T-helper 17 cell (primary cell): ENCODE measurements at places on chromosomes 4 and X.
A peak's percentile ranks its signal among the peaks of the same experiment; 100 is the strongest.

- no peak overlapping the region for H3K4me3 ChIP-seq
- no peaks in the 10 kb centered on the region for H3K27me3 ChIP-seq
- H3K4me1 ChIP-seq: no peaks in the 10 kb centered on the region
- H3K36me3 ChIP-seq: no peaks in the 10 kb centered on the region
- H3K27ac ChIP-seq: no peak overlapping the region
- no peak for DNase-seq
These were observed 302.5 kb downstream of the RAB28 start for GRCh38 chr4:13181681-13182080.

DNA sequence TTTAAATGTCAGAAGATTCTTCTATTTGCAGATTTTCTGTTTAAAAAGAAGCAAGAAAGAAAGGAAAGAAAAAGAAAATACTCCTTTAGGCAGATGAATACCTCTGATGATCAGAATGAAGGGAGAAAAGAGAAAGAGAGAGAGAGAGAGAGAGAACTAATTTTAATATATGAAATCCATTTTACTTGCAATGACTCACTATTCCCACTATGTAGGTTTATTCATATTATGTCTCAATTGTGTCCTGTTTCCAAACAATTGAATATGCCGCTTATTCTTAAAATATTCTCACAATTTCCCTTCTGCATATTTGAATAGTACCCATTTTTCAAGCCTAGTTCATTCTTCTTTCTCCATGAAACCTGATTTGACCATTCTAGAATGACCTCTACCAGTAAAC is 11.7 kb downstream of the MEPE start:
- H3K36me3 ChIP-seq: no peaks in the 10 kb centered on the region
- no peak overlapping the region for H3K4me3 ChIP-seq
- H3K27me3 ChIP-seq: peaks cover 81% of the 10 kb centered on the region
- H3K4me1 ChIP-seq: peaks cover 7% of the 10 kb centered on the region

- H3K27ac ChIP-seq: no peak overlapping the region
- H3K36me3 ChIP-seq: no peaks in the 10 kb centered on the region
- peaks cover 27% of the 10 kb centered on the region for H3K27me3 ChIP-seq
- DNase-seq: no peak
- no peak overlapping the region for H3K4me3 ChIP-seq
- no peaks in the 10 kb centered on the region for H3K4me1 ChIP-seq
These were observed 245.8 kb downstream of the ADAMTS3 start for GRCh38 chr4:72323227-72323626.

DNA sequence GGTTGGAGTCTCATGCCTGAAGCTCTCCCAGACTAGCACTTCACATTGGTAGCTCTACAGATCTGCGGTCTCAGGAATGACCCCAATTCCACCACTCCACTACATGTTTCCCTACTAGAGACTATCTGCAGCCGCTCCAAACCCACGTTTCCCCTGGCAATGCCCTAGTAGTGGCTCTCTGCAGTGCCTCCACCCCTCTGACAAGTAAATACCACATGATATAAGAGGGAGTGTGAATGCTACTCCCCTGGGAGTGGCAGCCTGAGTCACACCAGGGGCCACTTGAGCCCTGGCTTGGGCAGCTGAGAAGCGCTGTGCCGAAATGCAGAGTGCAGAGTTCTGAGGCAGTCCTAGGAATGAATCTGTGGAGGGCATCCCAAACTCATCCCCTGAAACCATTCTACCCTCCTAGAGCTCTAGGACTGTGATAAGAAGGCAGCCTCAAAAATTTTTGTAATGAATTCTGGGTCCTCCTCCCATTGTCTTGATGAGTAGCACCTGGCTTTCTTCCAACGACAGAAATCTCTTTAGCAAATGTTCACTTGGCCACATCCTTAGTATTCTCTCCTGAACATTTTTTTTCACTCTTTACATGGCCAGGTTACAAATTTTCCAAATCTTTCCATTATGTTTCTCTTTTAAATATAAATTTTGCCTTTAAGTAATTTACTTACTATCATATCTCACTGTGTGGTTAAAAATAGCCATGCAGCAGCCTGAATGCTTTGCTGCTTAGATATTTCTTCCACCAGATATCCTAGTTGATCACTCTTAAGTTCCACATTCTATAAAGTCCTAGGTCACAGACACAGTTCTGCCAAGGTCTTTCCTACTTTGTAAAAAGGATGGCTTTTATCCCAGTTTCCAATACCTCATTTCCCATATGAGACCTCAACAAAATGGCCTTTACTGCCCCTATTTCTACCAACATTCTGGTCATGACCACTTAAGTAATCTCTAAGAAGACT is 160.2 kb upstream of the CPEB2 start:
- H3K4me1 ChIP-seq: no peaks in the 10 kb centered on the region
- peak overlapping the region; percentile 12 for H3K27ac ChIP-seq
- no peak for DNase-seq
- no peaks in the 10 kb centered on the region for H3K27me3 ChIP-seq
- no peaks in the 10 kb centered on the region for H3K36me3 ChIP-seq

DNA sequence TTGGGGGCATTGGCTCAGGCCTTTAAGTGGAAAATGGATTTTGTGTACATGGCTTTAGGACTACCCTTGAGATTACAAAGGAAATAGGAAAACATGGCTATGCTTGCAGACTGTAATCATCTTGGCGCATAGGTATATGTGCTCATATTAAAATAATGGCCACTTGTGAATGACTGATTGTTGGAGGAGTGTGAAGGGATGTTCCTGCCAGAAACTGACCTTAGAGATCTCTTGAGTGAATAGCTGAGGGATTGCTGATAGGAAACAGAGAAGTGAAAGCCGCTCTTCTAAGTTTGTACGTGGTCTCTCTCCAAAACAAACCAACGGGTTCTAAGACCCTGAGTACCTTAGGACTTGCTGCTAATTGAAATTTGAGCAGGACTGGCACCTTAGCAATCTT is 186.0 kb downstream of the MGST2 start:
- no peaks in the 10 kb centered on the region for H3K4me1 ChIP-seq
- DNase-seq: no peak
- H3K27ac ChIP-seq: no peak overlapping the region
- H3K4me3 ChIP-seq: no peak overlapping the region
- H3K27me3 ChIP-seq: peaks cover 19% of the 10 kb centered on the region
- no peaks in the 10 kb centered on the region for H3K36me3 ChIP-seq

DNA sequence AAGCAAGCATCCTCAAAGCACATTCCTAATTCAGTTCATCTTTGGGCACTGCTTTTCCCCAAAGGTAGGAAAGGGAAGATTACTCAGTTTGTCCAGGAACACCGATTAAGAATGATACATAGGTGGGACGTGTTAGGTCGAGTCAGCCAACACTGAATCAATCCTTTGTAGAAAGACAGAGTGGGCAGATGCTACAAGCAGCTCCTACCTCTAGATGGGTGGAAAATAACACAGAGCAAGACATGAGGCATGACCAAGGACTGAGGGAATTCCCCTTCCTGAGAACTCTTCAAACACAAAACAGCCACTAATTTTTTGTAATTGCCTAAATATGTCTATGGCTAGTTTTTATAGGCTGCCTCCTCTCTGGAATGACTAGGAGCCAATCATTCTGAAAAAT is 331.7 kb downstream of the HNRNPD start:
- H3K36me3 ChIP-seq: no peaks in the 10 kb centered on the region
- no peaks in the 10 kb centered on the region for H3K4me1 ChIP-seq
- DNase-seq: no peak
- peaks cover 81% of the 10 kb centered on the region for H3K27me3 ChIP-seq
- no peak overlapping the region for H3K27ac ChIP-seq

DNA sequence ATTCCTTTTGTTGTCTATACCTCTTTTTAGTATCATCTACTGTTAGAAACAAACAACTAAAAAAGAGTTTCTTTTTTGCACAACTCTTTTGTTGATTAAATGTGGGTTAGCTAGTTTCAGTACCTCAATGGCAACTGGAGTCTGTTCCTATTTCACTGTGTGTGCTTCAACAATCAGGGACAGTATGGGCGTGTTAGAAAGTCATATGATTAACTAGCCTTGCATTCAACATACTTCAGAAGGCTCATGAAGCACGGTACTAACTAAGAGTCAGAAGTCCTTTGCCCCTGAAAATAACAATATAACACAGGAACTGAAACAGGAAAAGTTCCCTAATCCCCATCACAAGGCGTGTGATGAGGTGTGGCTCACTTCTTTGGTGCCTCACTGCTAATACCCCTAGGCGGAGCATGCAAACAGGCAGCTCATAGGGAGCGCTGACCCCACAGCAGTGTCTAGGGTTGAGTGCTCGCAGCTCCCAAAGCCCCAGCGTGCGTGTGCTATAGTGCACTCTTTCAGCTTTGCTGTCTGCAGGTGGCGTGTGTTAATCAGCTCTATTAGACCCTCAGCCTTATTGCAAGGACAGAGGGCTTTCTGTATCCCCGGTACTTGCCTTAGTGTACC is 203.1 kb upstream of the NDST3 start:
- H3K36me3 ChIP-seq: no peaks in the 10 kb centered on the region
- no peak overlapping the region for H3K4me3 ChIP-seq
- no peaks in the 10 kb centered on the region for H3K4me1 ChIP-seq
- DNase-seq: no peak

- no peak for DNase-seq
- no peaks in the 10 kb centered on the region for H3K27me3 ChIP-seq
- peaks cover 3% of the 10 kb centered on the region for H3K4me1 ChIP-seq
- H3K36me3 ChIP-seq: peaks cover 10% of the 10 kb centered on the region
These were observed 118.0 kb downstream of the SHISA3 start for GRCh38 chr4:42515156-42515884.

DNA sequence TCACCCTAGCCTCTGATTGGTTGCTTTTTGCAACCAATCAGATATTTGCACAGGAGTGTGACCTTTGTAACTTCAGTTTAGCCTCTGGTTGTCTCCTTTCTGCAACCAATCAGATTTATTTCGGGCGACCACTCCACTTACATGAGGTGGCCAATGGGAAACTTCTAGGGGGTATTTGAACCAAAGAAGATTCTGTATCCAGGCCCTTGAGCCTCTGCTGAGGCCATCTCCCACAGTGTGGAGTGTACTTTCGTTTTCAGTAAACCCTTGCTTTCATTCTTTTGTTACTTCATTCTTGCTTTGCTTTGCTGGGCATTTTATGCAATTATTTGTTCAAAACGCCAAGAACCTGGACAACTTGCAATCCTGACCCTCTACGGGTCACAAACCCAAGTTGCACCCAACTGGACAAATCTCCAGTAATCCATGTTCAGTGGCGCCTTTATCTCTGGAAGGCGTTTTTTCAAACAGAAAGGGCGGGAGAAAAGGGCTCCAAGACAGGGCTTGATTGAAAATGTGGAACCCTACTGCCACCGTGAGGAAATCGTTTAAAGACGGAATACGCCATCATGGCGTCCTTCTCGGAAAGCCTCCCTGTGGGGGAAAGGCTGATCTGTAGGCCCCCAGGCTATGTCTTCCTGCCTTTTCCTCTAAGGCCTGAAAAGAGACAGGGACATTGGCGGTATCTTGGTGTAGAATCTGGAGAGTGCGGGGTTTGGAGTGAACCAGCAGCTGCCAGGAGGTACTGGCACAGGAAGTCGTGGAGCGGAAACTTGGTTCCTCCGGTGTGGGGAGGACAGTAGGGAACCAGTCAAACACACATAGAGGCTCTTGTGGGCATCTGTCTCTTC is 184.6 kb downstream of the OR13H1 start:
- H3K27ac ChIP-seq: no peak overlapping the region
- no peaks in the 10 kb centered on the region for H3K4me1 ChIP-seq
- H3K36me3 ChIP-seq: no peaks in the 10 kb centered on the region
- H3K4me3 ChIP-seq: no peak overlapping the region

GRCh38 chr4:107683873-107684272 is 36.2 kb downstream of the PAPSS1 start:
- no peak for DNase-seq
- no peak overlapping the region for H3K27ac ChIP-seq
- H3K27me3 ChIP-seq: no peaks in the 10 kb centered on the region
- peaks cover 4% of the 10 kb centered on the region for H3K4me1 ChIP-seq
